ENCODE measurements at places on chromosomes 3 and 15.

GRCh38 chr15:43211224-43211735, 9.5 kb downstream of the EPB42 start:
- no peak for DNase-seq

- DNase-seq, result no peak
Measured at GRCh38 chr3:14435175-14436014, 33.0 kb downstream of the SLC6A6 start.

GRCh38 chr15:66588971-66589370, 23.2 kb upstream of the LCTL start:
- DNase-seq, result no peak

GRCh38 chr3:84125201-84125721, 833.5 kb upstream of the CADM2 start:
- DNase-seq, result no peak

GRCh38 chr3:177826253-177826652, 629.0 kb upstream of the TBL1XR1 start:
- DNase-seq, result no peak

GRCh38 chr3:182730675-182731042, 62.6 kb upstream of the ATP11B start:
- no peak for DNase-seq

DNA sequence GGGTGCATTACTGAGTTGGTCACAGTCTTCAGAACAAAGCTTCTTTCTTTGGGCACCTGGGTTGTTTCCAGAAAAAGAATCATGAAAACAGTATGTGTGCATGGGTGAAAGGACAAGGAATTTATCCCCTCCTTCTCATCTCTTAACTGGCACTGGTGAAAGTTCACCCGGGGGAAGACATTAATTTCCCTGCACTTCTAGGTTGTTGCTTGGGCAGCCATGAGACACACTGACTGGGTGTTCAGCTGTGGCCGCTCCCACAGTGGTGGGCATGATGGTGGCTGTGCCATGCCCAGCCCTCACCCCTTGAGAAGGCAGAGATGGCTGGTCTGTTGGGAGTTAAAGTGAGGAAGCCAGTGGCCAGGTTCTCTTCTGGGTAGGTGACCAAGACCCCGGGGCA, 16.6 kb upstream of the KY start:
- DNase-seq, result no peak

DNA sequence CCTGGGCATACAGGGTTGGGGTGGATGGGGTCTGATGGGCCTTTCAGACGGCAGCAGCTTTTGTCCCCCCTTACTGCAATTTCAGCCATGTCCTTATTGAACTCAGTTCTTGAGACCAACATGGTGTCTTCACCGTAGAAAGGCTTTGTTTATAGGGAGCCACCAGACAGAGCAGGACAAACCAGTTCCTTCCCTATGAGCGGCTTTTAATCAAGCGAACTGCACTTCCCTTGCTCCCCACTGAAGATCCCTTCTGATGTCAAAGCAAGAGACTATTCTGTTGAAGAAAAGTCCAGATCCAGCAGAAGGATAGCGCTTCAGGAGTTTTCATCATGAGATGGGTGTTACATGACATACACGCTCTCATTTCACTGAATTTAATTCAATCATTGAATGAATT, 100.4 kb downstream of the CD47 start:
- DNase-seq, result no peak

- DNase-seq, result no peak
Measured at GRCh38 chr15:41653760-41654159, 6.4 kb upstream of the MGA start.

DNA sequence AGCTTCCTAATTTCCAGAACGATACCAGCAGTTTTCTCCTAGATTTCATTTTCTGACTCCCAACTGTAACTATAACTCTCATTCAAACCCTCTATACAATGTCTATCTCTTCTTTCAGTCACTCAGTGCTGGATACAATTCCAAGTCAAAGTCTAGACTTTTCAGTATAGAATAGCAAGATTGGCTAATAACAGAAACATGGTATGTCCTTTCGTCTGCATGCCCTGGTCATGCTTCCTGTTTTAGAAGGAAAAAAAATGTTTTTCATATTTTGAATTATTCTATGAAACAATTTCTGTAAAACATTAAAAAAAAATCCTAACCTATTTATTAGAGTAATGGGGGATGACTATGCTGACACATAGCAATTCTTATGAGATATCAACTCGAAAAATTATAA, 180.0 kb downstream of the KCNAB1 start:
- DNase-seq, result no peak

DNA sequence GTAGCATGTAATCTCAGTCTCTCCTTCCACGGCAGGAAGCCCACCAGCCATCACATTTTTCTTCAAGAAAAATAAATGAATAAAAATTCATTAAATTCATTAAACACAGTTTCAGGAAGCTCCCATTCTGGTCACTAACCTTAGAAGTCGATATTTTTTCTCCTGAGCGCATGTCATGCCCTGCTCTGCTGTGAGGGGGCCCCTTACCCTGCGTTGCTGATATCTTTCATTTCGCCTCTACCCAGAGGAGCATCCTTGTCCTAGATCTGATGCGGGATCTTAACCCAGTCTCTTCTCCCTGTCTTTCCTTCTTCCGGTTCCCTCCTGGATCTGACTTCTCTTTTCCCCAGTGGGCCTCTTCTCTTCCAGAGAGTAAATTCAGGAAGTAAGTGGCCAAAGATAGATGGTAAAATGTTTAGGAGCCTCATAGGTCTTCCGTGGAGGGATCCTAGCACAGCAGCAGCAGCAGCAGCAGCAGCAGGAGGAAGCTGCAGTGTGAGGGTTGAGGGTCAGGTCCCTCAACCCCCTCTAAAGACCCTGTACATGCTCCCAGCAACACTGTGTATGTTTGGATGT, 1.4 kb upstream of the ILDR1 start:
- no peak for DNase-seq

All from activated effector memory CD4-positive, alpha-beta T cell treated with Interleukin-2 at 50 U/mL for 16 hours (primary cell).